Non-pigmented ciliary epithelial cell (primary cell): ENCODE measurements at places on chromosomes 11 and 22.

DNA sequence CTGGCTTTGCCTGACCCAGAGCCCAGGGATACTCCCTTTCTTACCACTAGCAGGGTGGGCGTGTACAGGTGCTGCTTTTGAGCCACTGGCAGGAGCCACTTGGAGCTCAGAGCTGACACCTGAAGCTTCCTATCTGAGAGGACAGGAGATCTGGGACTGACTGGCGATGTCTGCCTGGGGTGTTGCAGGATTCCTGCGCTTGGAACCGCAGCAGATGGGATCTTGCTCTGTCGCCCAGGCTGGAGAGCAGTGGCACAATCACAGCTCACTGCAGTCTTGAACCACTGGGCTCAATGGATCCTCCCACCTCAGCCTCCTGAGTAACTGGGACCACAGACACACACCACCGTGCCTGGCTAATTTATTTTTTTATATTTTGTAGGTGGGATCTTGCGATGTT, 17.7 kb downstream of the GP1BB start:
- no peak for DNase-seq

GRCh38 chr22:50530877-50531545, 1.2 kb upstream of the TYMP start:
- DNase-seq: no peak

DNA sequence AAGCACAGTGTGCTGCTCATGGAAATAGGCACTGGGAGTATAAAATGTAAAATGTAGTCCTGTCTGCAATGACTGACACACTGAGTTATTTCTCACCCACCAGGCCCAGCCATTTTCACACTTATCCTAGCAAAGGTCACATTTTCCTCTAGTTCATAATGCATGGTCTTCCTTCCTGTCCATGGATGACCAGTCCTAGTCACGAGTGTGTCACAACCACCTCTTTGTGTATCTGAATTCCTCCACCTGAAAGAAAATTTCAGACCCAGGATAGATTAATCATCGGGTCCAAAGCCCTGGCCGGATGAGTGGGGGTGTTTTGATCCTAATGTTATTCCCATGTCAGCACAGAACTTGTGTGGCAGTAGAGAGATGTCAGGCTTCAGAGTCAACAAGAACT, at the start of gene MRGPRX4:
MRGPRX4 (plus strand) TSS at position 172 of the 400 bp plus-strand sequence. CDS start 420 bp downstream, outside the sequence.
- DNase-seq: no peak

DNA sequence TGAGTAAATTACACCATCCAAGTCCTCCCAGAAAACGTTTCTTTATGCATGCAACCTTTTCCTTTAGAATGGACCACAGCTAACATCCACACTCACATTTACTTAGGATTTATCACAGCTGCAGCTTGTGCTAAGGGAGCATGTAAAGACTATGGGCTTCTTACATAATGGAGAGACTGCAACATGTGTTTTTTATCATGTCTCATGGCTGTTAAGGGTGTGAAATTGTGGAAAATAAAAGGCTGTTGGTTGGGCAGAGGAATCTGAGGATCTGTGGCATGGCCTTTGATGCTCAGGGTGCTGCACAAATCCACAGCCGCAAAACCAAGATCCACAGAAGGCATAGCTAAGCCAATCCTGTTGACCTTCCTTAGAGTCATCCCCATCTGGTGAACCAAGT, 112.0 kb upstream of the MTNR1B start:
- DNase-seq: no peak

DNA sequence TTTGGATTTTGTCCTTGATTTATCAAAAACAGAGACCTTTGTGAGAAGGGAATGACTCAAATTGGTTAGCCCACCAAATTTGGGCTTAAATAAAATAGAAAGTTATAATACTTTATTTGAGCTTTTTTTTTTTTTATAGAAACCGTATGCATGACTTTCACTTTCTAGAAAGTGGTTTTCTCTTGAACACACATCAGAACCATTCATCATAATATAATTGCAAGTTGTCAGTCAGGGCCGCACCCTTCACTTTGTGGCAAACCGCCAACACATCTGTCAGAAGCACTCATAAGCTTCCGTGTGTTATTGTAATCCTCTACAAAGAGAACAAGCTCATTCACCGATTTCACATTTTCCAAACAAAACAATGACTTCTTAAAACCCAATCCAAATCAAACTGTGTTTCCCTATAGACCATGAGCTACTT, 76.1 kb downstream of the SOX6 start:
- DNase-seq: no peak

GRCh38 chr22:16960220-16960883, 47.7 kb downstream of the GAB4 start:
- no peak for DNase-seq

- DNase-seq: no peak
Measured at GRCh38 chr22:38468443-38469305, 778 bp downstream of the KDELR3 start.

GRCh38 chr22:46612341-46612903, 7.8 kb upstream of the GRAMD4 start:
- no peak for DNase-seq
